ENCODE measurements at places on chromosomes 1 and 21. TPM values are rescaled to one million over a fixed set of nuclear protein-coding genes. Genes with fewer than 3 reads are reported as not detected.
A peak's percentile ranks its signal among the peaks of the same experiment; 100 is the strongest.

GRCh38 chr1:4171480-4172450, 271.7 kb upstream of the C1orf174 start:
- no peak for DNase-seq

DNA sequence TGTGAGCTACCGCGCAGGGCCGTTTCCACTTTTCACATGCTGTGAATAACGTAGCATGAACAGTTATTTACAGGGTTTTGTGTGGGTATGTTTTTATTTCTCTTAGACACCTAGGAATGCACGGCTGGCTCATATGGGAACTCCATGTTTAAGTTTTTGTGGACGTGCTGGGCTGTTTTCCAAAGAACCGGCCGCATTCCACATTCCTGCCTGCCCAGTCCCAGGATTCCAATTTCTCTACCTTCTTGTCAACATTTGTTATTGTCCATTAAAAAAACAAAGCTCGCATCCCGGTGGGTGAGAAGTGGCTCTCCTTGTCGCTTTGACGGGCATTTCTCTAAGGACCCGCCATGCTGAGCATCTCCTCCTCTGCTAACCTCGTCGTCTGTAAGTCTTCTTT, 47.1 kb upstream of the LRRC3 start:
- no peak for DNase-seq

DNA sequence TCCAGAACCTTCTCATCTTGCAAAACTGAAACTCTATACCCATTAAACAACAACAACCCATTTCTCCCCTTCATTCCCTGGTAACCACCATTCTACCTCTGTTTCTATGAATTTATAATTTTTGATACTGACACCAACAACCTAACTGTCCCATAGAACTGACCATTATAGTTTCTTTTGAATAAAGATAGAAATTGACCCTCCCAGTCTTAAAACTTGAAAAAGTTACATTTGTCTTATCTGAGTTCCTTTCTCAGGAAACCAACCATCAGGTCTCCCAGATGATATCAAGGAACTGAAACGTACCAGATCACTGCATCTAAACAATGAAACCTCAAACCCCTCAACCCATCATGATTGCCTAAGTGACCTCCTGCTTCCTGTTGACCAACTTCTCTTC, 27.1 kb downstream of the RNF115 start:
- no peak for DNase-seq

DNA sequence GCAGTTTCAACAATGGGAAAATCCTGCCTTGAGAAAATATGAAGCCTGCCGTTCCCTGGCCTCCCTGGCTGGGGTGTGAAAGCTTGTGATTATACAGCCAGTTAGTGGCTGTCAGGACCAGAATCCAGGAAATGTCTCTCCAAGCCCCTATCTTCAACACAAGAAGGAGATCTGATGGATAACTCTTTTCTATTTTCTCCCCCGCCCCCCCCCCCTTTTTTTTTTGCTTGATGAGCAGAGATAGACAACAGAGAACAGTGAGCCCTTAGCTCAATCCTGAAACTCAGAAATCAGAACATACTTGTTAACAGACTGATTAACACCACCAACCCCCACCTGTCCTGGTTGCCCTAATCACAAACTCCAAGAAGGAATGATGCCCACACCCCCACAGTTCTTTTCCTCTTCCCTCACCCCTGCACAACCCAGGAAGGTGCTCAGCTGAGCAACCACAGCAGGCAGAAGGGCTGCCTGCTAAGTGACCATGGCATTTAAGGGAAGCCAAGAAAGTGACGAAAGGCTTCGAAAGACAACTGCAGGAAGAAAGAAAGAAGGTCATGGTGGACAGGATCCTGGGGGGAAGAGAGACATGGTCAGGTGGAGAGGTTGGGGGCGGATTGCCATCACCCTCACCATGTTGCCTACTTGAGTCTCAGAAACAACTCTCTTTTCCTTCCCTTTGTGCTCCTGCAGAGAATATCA, 12.3 kb upstream of the DENND2D start:
- no peak for DNase-seq

DNA sequence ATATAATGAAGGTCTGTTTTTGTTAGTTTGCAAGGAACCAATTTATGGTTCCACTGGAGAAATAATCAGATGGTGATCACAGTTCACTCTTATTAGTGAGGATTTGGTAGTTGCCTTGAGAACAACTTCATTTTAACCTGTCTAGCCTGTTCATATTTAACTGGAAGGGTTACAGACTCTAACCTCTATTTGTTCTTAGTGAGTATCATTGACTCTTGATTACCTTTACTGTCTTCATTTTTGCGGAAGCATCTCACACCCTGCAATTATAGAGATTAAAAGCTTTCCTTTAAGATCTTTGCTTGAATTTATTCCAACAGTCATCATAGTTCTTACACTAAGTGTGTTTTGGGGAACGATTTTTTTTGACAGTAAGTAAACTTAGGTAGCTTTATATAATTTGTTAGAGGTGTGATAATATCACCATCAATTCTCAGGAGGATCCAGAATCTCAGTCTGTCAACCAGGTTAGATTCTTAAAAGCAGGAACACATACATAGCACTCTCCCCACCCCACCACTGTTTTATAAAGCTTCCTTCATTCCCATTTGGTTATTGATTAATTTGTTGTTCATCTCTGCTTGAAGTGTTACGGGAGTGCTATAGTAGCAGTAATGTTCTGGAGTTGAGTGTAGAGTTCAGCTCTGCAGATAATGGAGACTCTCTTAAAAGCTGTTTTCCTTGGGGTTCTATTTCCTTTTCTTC, 30.1 kb downstream of the B3GALT2 start:
- DNase-seq, result no peak

DNA sequence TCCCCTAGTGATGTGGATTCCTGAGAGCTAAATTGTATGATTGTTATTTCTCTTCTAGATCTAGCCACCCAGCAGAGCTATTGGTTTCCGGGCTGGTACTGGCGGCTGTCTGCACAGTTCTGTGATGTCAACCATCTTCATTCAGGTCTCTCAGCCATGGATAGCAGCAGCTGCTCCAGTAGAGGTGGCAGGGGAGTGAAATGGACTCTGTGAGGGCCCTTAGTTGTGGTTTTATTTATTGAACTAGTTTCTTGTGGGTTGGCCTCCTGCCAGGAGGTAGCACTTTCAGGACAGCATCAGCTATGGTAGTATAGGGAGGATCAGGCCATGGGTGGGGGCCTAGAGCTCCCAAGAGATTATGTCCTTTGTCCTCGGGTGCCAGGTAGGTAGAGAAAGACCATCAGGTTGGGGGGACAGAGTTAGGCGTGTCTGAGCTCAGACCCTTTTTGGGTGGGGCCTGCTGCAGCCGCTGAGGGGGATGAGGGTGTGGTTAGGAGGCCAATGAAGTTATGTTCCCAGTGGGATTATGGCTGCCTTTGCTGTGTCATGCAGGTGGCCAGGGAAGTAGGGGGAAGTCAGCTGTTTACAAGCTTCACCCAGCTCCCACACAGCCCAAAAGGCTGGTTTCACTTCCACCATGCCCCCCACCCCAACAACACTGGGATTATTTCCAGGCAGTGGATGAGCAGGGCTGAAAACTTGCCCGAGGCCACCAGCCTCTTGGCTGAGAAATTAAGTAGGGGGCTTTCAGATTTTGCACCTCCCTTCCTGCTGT, 55.1 kb upstream of the RGS4 start:
- DNase-seq, result no peak

GRCh38 chr1:54810153-54810942, 9.2 kb upstream of the TTC22 start:
- no peak for DNase-seq

DNA sequence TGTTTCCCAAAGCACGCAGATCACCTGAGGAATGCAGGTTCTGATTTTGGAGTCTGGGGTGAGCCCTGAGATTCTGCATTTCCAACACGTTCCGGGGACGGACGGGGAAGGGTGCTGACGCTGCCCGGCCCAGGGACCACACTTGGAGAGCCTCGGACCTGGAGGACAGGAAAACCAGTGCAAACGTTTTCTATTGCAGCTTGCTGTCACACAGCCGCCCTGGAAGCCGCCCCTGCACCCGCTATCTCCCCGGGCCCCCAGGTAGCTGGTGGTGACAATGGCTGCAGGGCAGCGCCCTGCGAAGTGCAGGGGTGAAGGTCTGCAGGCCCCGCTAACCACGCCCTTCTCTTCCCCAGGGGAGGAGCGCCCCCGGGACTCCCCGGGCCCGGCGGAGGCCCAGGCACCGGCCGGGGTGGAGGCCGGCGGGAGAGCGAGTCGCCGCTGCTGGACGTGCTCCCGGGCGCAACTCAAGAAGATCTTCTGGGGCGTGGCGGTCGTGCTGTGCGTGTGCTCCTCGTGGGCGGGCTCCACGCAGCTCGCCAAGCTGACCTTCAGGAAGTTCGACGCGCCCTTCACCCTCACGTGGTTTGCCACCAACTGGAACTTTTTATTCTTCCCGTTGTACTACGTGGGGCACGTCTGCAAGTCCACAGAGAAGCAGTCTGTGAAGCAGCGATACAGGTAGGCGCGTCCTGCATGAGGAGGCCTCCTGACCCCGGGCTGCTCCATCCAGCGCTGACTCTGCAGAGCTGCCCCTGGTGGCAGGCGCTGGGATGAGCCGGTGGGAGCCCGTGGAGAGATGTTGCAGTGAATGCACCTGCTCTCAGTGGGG, 142.0 kb upstream of the COA6 start:
- DNase-seq, result no peak

The RBM11 gene
- total RNA-seq, result 8.8 TPM

DNA sequence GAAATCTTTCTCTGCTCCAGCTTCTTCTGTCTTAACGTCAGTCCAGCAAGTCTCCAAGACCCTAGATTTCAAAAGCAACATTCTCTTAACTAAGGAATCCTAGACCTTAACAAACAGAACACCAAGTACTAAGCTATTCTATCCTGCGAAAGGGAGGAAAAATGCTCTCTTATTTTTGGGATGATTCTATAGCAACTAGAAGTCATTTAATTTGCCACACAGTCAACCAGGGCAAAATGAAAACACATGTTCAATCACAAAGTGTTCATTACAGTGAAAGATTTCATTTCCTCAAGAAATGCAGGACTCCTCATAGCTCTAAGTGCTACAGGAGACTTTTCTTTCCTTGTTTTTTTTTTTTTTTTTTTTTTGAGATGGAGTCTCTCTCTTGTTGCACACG, 36.2 kb upstream of the DOCK7 start:
- DNase-seq, result no peak

GRCh38 chr21:45386336-45386727, 18.6 kb upstream of the COL18A1 start:
- no peak for DNase-seq

The OR13G1 gene
- total RNA-seq, result not detected

GRCh38 chr1:42442662-42443061, 13.2 kb downstream of the ZMYND12 start:
- no peak for DNase-seq

- no peak for DNase-seq
Measured at GRCh38 chr1:148315071-148315811, 163.2 kb upstream of the NBPF11 start.

- DNase-seq, result no peak
Measured at GRCh38 chr1:38090796-38091195, 44.2 kb upstream of the POU3F1 start.

DNA sequence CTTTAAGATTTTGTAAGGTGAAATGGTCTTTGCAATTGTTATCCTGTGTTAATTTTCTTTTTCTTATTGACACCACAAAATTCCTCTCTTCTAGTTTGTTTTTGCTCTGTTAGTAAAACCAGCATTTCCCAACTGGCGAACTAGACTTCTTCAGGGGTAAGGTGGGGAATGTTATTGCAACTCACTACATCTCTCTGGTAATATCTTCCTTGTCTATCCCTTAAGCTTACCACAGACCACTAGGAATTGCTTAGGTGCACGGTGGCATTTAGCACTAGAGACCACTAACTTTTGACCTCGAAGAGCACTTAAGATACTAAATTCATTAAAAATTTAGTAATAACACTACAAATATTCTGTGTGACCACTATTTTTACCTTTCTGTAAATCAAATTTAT, 4.2 kb upstream of the COA6 start:
- DNase-seq, result no peak

- no peak for DNase-seq
Measured at GRCh38 chr1:32746130-32746529, 43.6 kb upstream of the SYNC start.

The CHI3L1 gene
- 18.8 TPM for total RNA-seq

GRCh38 chr1:45870500-45870899, 67.1 kb downstream of the MAST2 start:
- DNase-seq, result no peak

DNA sequence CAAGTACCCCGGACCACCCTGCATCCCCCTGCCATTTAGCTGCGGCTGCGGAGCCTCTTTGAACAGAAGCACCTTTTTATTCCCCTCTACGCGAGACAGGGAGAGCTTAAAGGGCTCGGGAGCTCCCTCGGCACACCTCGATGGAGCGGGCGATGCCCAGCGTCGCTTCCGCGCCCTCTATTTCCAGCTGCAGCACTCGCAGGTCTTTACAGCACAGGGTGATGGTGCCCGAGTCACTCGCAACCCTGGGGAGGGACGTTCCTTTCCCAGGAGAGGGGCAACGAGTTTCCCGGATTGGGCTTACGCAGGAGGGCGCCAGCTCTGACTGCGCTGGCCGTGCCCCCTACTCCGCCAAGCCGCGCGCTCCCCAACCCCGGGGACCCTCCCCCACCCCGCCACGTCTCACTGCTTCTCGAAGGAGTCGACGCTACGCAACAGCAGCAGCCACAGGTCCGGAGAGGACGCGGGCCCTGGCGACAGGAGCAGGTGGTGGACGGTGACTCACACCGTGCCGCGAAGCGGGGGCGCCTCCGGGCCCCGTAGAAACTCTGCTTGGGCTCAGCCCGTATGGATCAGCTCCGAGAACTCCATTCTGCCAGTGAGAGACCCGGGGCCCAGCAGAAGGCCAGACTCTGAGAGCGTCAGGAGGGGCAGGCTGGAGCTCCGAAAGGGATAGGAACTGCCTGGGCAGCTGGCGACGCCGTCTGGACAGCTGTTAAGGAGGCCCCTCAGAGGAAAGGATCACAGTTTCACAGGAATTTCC, 5.8 kb upstream of the FAM167B start:
- DNase-seq, result peak; percentile 14

GRCh38 chr1:115301438-115302020, 36.5 kb downstream of the NGF start:
- no peak for DNase-seq

- DNase-seq, result no peak
Measured at GRCh38 chr21:33075596-33076195, 5.8 kb downstream of the OLIG1 start.

The AK2 gene
- 559 TPM for total RNA-seq

DNA sequence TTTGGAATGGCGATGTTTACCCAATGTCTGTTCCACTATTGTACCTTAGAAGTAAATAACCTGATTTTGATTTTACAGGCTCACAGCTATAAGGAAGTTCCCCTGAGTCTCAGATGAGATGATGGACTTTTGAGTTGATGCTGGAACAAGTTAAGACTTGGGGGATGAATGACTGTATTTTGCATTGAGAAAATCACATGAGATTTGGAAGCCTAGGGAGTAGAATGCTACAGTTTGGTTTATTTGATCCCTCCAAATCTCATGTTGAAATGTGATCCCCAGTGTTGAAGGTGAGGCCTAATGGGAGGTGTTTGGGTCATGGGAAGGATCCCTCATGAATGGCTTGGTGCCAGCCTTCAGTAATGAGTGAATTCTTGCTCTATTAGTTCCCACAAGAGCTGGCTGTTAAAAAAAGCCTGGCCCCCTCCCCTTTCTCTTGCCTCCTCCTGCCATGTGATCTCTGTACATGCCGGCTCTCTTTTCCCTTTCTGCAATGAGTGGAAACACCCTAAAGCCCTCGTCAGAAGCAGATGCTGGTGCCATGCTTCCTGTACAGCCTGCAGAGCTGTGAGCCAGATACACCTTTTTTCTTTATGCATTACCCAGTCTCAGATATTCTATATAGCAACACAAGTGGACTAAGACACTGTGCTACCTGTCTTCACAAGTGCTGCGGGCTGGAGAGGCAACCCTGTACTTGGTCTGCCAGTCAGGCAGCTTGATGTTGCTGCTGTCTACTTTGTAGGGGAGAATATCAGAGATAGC, 77.0 kb upstream of the TLR5 start:
- DNase-seq, result no peak

The PHGDH gene
- 41.7 TPM for total RNA-seq
